ENCODE measurements at places on chromosomes 1 and 21.

DNA sequence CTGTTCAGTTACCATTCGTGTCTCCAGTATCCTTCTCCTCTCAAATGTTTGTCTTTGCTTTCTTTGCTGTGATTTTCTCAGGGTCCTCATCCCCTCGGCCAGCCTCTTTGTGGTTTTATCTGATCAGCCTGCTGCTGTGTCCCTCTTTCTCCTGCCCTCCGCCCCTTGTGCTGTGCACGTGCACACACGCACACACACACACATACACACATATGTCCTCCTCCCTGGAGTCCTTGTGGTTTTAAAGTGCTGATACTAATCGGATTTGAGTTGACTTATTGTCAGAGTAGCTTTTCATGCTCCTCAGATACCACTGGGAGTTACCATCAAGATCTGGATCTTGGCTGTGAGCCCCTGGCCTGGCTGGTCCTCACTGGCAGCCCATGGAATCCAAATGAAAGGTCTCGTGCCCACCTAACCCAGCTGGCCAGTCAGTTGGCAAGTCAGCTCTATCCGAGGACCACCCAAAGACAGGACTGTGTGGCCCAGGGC is 34.1 kb downstream of the QSOX1 start:
- no peak for DNase-seq

DNA sequence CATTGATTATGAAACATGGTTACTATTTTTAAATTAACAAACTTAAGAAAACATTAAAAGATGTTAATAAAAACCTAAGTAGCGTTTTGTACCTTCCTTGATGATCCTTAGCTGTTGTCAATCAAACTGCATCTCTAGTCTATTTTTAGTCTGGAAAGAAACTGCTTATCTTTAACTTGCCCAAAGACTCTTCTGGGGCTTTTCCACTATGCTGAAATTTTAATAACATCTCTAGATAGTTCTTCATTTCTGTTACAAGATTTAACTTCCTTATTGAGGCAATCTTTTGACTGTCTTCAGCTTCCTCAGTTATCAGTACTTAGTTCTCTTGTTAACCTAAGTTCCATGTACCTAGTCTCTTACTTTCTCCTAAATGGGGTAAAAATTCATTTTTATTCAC is 135.9 kb upstream of the HMCN1 start:
- peak; percentile 35 for DNase-seq

DNA sequence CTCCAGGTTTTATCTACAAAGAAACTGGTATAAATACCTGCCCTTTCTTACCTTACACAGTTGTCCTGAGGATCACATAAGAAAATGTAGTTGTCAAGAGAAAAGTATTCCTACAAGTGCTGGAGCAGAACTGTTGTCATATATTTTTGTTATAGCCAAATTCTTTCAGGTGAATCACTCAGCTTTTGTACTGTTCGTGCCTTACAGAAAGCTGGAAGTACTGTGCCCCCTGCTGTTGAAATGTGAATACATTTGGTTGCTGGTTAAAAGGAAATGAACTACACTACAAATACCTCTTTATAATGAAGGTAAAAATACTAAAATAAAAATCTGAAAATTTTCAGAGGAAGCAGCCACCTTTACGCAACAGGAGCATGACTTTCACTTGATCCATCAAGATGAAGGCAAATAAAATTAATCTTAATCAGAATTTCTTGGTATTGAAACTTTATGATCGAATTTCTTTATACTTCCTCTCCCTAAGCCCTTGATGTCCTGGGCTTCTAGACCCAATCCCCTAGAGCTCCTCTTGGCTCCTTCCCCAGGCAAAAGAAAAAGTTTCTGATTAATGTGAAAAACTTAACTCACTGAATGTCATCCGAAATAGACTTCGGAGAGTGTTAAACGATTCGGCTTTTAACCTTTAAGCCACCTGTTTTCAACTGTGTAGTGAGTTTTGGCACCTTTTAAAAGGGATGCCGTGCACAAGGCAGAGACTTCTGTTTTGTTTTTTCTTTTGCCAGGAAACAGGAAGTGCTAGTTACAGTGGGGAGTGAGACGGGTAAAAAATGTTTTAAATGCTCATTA is 12.5 kb downstream of the CHML start:
- DNase-seq, result peak; percentile 71

DNA sequence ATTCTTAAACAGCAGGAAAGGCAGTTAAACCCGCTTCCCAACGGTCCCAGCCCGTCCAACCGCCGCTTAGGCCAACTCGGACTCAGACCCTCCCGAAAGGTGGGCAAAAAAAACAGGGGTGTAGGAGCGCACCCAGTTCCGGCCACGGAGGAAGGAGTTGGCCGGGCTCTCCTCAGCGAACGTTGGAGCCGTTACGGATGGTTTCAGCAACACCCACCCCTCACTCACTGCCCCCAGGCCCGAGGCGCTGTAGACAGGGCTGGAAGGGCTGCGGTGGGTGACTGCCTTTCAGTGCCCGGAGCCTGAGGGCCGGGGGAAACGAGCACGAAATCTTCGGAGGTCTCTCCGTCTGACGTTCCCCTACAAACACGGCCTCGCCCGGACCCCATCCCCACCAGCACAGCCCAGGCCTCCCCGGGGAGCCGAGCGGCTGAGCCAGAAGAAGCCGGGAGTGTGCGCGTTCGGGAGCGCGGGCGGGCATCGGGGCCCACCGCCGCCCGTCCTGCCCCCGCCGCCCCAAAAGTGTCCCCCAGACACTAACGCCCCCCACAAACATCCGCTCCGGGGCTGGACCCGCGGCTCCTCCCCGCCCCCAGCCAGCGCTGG is 1.3 kb downstream of the KDM5B start:
- no peak for DNase-seq

DNA sequence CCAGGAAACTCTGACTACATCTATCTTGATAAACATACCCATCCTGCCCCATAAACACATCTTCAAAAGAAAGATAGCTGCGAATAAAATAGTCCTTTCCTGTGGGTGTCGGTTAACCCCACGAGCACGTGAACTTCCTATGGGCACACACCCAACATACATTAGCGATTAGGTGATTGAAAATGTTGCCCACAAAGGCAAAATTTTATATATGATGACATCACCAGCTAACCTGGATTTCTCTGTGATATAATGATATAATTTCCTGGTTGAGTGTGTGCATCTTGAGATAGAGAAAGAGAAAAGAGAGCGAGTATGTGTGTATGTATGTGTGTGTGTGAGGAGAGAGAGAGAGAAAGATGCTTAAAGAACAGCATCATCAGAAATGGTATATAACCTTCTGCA is 296.1 kb downstream of the PTPRC start:
- no peak for DNase-seq

DNA sequence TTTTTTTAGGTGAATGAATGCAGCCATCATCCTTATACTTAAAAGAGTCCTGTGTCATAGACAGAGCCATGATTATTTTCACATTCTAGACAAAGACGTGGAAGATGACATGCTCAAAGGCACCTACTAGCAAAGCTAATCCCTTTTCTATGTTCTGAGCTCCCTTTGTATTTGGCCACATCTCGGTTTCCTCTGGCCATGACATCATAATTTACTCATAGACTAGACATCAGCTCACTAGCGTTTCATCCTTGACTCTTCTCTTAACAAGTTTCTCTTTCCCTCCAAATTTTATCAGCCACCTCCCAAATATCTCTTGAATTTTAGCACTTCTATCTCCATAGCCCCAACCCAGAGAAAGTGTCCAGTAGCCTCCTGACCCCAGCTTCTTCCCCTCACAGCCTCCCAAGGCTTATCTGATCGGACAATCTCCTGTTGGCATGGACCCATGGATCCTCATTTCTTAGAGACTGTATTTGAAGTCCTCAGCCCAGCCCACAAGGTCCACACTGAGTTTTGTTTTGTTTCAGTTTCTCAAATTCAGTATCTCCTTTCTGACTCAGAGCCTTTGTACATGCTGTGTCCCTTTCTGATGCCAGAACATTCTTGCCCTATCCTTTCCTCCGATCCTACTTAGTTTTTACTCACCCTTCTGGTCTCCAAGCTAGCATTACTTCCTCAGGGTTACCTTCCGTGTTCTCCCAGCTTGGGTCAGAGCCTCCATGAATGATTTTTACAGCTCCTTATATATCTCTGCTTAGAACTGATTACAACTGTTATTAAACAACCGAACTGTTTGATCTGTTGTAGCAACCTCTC is 33.0 kb upstream of the EPS8L3 start:
- DNase-seq, result peak; percentile 22

DNA sequence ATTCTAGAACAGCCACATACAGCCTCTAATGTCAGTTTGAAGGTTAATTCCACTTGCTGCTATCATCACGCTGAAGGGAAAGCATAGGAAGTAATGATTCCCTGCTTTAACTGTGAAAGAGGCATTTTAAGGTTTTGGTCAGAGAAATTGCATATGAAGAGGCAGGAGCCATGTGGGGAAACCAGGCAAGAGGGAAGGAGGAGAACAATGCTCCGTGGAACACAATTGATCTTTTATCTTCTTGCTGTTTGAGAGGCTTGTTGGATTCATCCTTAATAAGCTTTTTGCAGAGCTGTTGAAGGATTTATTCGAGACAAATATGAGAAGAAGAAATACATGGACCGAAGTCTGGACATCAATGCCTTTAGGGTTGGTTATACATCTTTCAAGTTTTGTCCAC is 35.9 kb downstream of the SMAP2 start:
- no peak for DNase-seq

GRCh38 chr1:151514366-151514765 is 3.2 kb downstream of the CGN start:
- DNase-seq, result no peak

DNA sequence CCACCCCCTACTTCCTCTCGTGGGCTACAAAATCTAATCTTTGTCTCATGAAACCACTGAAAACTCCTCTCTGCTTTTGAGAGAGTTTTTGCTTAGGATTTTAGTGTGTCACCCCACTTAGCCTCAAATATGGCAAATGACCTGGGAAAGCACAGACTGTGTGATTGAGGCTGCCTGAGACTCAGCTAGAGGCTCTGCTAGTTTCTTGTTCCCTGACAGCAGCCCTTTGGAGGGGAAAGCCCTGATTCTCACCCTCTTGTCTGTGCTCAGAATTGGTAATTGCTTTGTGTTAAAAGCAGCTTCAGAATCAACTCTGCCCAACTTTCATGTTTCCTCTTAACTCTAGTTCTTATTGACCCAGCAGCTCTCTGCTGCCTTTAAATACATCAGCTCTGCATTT is 85.6 kb upstream of the ZP4 start:
- DNase-seq, result no peak

DNA sequence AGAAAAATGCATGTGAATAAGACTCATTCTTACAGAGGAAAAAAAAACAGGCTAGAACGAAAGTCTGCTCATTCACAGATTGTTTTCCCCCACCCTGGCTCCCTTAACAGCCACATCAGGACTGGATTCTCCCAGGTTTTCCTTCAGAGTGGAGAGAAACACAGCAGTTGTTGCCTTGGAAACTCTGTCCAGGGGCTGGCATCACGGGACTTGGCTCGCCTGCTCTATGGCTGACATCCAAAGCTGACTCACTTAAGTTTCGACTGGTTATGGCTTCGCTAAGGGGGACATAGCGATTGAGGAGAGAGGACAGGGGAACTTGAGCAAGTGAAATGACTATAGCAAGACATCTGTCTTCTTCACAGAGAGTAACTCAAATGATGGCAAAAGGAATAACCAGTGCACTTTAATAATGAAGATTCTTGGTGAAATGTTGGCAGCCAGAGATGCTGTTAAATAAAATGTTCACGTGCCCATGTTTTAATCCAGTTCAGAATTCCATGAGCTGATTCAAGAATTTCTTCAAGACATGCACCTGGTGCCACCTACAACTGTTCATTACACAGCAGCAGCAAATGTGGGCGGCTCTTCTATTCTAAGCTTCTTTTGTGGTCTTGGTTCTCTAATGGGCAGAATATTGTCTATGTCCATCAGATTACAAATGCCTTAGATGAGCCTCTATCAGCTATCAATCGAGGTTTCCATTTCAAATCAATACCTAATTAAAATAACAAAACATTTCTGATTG is 21.8 kb downstream of the MIS18A start:
- DNase-seq, result no peak

DNA sequence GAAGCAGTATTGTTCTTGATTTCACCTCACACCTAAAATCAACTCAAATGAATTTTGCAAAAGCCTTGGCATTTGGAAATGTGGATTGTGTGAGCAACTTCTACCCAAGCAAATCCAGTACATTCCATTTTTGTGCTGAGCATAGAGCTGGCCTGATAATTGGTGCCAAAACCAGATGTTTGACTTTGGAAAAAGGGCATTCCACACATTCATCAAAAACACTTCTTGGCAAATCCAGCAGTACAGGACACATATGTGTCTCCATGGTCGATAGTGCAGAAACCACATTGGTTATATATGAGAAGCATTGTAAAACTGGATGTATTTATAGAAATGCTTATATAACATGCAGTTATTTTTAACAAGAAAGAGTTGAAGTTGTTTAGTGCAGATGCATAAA is 210.4 kb downstream of the KCNK2 start:
- no peak for DNase-seq

DNA sequence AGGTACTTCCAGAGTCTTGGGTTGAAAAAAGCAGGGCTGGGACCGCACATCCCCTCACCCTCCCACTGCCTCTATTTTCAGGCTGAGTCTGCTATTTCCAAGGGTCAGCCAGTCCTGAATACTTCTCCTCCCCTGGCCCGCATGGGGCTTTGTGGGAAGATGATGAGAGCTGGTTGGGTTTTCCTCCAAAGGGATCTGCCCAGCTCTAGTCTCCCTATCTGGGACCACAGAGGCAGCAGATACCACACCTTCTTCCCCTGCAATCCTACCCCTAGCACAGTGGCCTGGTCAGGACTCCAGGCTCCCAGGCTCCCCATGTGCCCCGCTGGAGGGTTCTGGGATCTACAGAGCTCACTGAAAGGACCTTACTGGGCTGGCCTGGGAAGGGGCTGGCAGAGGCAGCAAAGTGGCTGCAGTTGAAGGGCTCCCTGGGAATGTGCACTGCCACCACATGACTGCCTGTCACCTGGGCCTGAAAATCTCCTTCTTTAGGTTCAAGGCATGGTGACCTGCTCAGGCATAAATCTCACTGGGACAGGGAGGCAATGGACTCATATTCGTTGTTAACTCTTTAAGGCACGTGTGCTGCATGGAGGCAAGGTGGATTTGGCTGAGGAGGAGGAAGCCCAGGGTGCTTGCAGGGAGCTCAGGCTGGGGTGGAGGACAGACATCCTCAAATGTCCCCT is 13.1 kb downstream of the CACNA1S start:
- DNase-seq, result no peak

- no peak for DNase-seq
Observed at GRCh38 chr1:82759035-82759434, 958.3 kb downstream of the ADGRL2 start.

DNA sequence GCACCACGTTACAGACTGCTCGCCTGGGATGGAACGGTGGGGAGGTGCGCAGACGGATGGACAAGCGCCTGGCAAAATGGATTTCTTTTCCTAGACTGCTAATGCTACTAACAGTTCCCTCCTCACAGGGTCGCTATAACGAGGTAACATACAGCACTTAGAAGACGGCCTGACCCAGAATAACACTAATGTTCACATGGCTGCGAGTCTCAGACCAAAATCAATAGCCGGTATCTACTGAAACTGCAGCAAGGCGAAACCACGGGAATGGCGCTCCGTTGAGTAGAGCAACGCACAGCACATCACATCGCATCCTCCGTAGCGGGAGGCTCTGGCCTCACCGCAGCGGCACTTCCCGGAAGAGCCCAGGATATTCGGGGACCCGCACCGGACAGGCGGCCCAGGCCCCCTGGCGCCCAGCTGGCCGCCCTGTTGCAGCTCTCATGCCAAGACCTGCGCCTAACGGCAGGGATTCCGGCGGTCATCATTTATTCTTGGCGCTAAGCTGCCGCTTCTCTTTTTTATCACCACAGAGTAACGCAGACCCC is 46.6 kb downstream of the VPS26C start:
- peak; percentile 20 for DNase-seq

GRCh38 chr1:41954533-41954944 is 35.8 kb upstream of the HIVEP3 start:
- no peak for DNase-seq

Data from inflammatory macrophage (primary cell).